Activated naive CD8-positive, alpha-beta T cell treated with anti-CD3 and anti-CD28 coated beads for 36 hours (primary cell): ENCODE measurements at places on chromosomes 3 and 15.

DNA sequence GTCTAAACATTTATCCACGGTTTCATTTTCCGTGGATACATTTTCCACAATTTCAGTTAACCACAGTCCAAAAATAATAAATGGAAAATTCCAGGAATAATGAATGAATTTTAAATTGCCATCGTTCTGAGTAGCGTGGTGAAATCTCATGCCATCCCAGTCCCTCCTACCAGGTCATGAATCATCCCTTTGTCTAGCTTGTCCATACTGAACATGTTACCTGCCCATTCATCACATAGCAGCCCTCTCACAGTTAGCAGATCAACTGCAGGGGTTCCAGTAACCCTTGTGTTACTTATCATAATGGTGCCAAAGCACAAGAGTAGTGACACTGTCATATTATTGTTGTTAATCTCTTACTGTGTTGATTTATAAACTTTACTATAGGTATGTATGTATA is 124.5 kb downstream of the GSK3B start:
- DNase-seq = no peak

GRCh38 chr3:50961386-50961785 is 286.7 kb downstream of the DOCK3 start:
- DNase-seq = no peak

DNA sequence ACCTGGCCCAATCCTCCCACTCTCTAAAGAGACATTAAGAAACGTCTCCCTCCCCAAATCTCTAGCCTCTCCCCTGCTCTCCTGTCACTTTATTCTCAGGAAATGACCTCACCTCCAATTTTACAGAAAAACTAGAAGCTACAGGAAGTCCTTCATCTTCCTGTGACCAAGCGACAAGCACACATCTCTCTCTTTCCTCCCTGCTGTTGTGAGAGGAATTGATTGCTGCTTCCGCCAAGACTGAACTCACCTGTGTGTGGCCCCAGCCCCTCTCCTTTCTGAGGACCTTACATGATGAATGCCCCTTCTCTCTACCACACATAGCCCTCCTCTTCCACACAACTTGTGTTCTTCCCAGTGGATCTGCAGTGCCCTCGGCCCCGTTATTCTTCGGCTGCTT is 18.2 kb downstream of the DNAJB8 start:
- no peak for DNase-seq

DNA sequence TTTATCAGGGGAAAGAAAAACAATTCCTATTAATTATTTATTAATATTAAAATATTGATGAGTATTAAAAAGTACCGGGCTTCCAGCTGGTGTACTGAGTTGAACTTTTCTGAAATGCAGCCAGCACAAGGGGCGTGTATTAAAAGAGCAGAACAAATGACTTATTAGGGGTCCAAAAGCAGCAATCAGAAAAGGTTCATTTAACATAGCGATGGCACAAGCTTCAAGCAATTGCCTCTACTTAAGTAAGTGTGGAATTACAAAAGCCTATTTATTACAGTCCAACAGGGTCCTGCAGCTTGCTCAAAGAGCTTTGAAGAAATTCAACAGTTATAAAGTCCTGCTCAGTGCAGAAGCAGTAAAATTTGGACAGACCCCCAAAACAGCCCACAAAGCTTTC is 285.6 kb downstream of the EPHA3 start:
- no peak for DNase-seq

DNA sequence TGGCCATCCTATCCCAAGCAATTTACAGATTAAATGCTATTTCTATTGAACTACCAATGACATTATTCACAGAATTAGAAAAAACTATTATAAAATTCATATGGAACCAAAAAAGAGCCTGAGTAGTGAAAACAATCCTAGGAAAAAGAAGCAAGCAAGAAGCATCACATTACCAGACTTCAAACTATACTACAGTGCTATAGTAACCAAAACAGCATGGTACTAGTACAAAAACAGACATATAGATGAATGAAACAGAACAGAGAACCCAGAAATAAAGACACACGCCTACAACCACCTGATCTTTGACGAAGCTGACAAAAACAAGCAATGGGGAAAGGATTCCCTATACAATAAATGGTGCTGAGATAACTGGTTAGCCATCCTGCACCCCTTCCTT is 152.2 kb downstream of the TNIK start:
- no peak for DNase-seq

- no peak for DNase-seq
Measured at GRCh38 chr15:69095274-69095673, 65.2 kb upstream of the GLCE start.

DNA sequence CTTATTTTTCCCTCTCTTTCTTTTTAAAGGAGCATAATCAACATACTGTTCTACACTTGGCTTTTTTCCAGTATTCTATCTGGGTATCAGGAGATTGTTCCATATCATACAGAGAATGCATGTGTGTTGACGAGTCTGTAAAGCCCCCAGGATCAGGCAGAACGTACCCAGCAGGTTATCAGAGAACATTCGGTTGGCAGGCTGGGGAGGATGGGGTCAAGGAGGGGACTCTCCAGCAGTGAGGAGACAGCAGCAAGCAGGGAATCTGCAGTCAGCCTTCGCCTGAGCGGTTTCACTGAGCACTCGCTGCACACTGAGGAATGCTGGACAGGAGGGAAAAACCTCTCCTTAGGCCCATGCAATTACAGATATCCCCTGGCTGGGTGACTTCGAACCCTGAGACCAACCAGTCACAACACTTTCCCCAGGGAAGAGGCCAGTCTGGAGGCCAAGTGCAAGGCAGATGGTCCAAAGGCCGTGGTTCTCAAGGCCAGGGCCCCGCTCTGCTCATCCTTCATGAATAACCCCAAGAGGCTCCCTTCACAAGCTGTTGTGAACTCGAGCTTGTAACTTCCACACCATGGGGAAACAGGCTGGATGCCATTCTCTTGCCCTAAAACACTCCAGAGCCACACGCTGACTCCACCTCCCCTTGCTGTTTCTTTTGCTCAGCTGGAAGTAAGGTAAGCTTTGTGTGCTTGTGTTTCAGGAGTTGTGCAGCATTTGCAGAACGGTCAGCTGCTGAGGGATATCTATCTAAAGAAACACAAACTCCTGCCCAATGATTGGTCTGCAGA is 60.1 kb downstream of the PXYLP1 start:
- no peak for DNase-seq

- DNase-seq = no peak
Measured at GRCh38 chr3:140290105-140290504, 355.1 kb downstream of the CLSTN2 start.

DNA sequence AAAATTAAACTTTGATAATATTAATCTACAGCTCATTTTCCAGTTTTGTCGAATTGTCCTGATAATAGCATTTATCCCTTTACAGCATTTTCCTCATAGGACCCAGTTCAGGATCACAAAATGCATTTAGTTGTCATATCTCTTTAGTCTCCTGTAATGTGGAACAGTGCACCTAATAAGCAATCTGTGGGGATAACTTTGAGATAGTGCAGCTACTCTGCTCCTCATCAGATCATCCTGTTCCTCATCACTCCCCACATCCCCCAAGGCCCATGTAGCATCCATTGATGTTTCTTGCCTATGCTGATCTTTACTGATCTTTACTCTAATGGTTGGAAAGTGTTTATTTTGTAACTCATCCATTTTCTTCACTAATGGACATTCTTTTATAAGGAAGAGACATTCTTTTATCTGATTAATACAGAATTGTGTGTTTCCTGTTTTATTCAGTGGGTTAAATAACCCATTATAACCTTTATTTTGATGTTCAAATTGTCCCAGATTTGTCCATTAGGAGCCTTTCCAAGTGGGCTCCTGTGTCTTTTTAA is 7.5 kb downstream of the RNF111 start:
- DNase-seq = no peak

GRCh38 chr3:90145094-90145860 is 1037.9 kb downstream of the EPHA3 start:
- no peak for DNase-seq

- no peak for DNase-seq
Measured at GRCh38 chr3:492586-493316, 296.2 kb downstream of the CHL1 start.

- DNase-seq = no peak
Measured at GRCh38 chr15:48703544-48703943, 58.0 kb upstream of the FBN1 start.

- no peak for DNase-seq
Measured at GRCh38 chr3:3368306-3368705, 188.8 kb upstream of the CRBN start.

GRCh38 chr15:69973102-69973714 is 124.5 kb downstream of the TLE3 start:
- peak; percentile 42 for DNase-seq

DNA sequence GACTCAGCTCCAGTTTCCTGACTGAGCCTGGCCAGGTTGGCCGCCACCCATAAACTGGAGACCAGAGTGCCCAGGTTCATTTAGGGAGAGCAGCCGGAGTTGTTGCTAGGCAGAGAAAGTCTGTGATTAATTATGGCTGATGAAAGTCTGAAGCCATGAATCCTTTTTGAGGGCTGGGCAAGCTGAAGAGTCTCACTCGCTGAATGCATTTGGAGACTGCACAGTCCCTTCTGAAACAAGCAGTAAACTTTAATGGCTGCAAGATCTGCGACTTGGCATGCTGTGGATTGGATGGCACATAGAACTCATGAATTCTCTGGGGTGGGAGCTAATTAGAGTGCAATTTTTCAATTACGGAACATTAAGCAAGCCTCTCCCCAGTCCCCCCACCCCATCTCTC is 282.1 kb downstream of the RPLP1 start:
- DNase-seq = no peak

DNA sequence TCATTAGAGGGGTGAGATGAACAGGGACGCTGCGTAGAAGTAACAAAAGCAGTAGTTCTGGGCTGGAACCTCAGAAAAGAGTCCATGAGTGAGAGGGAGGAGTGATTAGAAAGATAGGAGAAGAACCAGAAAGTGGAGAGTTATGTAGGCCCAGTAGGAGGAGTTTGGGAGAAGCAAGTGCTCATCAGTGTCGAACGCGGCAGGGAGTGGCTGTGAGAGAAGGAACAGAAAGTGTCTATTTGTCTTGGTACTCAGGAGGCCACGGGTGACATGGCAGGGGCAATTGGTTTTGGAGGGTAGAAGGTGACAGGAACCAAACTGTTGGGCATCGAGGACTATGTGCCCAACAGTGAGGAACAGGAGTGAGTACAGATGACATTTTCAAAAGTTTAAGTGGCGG is 1.3 kb upstream of the INSYN1 start:
- no peak for DNase-seq

DNA sequence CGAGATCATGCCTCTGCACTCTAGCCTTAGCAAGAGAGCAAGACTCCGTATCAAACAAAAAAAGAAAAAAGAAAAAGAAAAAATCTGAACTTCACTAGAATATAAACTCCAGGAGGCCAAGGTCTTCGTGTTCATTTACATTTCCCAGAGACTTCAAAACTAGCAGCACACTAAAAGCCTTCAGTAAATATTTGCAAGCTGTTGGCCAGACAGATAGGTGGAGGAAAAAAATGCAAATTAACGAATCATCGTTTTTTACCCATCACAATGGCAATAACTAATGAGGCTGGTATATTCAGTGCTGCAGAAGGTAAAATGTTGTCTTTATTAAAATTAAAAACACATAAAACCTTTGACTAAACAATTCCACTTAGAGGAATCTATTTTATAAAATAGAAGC is 80.6 kb downstream of the CLASP2 start:
- no peak for DNase-seq
